ENCODE measurements at places on chromosomes 5 and 9.

- no peak for DNase-seq
Measured at GRCh38 chr9:36878986-36879982, 154.8 kb downstream of the PAX5 start.

- no peak for DNase-seq
Measured at GRCh38 chr5:103211576-103212561, 46.7 kb upstream of the MACIR start.

DNA sequence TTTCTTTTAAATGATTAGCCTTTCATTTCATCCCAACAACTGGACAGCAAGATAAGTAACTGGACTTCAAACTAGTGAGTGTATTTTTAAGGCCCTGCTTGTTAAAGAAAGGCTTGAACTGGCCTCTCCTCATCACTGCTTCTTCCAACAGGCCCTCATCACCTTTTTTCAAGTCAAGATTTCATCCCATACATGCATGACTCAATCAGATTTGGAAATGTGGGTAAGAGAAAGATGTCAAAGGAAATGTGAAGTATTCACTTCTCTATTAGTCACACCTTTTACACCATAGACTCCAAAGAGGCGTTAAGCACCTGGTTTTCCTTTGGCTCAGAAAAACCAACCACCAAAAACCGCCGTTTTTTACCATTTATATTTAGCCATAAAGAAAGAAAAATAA, 4.9 kb downstream of the NR4A3 start:
- no peak for DNase-seq

DNA sequence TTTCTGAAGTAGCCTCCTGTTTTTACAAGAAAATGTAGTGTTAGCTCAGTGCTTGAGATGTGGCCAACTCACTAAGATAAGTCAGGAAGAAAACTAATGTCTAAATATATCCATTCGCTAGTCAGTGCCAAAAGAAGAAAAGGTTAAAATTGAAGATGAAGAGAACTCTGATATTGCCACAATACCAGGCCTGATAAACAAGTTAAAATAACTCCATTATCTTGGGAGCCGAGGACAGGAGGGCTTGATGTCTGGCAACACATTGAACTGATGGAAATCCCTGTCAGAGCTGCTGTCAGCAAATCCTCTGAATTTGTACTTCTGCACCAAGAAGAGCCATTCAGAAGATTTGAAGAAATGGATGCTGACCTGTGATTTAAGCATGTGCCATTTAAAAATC, 103.4 kb downstream of the LRRC70 start:
- no peak for DNase-seq

- no peak for DNase-seq
Measured at GRCh38 chr5:123997462-123998215, 485.7 kb downstream of the CSNK1G3 start.

GRCh38 chr5:82174919-82175219, 103.3 kb downstream of the RPS23 start:
- no peak for DNase-seq

GRCh38 chr5:158521995-158522394, 577.7 kb downstream of the EBF1 start:
- no peak for DNase-seq

GRCh38 chr5:107867266-107867665, 196.5 kb upstream of the EFNA5 start:
- DNase-seq, result no peak
